ENCODE measurements at places on chromosomes 12 and 14.
A peak's percentile ranks its signal among the peaks of the same experiment; 100 is the strongest.

GRCh38 chr12:68138480-68138879, 21.1 kb downstream of the IFNG start:
- no peak for ATAC-seq

GRCh38 chr14:20798318-20798717, 4.3 kb downstream of the RNASE1 start:
- ATAC-seq, result no peak

GRCh38 chr12:49585477-49586459, 17.8 kb upstream of the MCRS1 start:
- no peak for ATAC-seq

- peak; percentile 84 for ATAC-seq
Measured at GRCh38 chr12:51721282-51721940, 127.1 kb downstream of the FIGNL2 start.

DNA sequence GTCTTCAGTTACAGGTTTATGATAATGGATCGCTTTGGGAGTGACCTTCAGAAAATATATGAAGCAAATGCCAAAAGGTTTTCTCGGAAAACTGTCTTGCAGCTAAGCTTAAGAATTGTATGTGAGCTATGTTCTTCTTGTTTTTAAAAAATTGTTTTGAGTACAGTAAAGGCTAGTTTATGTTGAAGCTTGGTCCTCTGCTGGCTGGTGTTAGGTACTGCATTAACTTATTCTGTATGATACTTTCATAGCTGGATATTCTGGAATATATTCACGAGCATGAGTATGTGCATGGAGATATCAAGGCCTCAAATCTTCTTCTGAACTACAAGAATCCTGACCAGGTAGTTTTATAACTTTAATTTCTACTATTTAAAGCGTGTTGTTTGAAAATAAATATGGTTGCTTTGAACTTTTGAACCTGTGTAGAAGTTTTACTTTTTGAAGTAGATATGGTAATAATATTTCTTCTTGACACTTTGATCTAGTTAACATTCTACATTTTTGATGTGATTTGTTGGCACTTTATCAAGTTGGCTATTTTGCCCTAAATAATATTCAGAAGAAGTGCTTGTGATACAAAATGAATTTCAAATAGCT, 55.7 kb downstream of the VRK1 start:
- peak; percentile 96 for ATAC-seq

DNA sequence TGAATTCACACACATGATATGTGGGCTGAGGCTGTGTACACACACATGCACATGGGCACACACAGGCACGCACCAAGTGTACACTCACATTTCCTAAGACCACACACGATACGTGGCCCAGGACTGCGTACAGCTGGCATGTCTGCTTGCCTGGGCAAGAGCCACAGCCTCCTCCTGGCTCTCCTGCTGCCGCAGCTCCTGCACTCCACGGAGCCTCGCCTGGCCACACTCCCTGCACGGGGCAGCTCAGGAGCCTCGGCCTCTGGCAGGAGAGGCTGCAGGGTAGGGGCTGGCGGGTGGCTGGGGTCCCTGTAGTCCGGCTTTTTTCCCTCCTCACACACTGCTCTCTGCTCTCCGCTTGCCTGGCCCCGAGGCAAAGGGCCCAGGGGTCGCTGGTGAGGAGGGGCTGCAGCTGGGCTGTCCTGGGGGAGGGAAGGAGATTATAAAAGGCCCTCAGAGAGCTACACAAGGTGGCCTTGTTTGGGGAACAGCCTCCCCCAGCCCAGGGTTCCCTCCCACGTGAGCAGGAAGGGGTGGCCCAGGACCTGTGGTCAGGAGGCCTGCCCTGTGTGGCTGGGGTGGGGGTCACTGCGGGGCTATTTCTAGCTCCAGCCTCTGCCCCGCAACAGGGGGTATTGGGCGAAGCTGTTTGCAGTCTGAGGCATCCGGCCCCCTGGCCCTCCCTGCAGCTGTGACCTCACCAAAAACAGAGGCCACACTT, 89.0 kb upstream of the SFSWAP start:
- no peak for ATAC-seq

- no peak for ATAC-seq
Measured at GRCh38 chr12:15038137-15038536, 65.3 kb downstream of the PDE6H start.

DNA sequence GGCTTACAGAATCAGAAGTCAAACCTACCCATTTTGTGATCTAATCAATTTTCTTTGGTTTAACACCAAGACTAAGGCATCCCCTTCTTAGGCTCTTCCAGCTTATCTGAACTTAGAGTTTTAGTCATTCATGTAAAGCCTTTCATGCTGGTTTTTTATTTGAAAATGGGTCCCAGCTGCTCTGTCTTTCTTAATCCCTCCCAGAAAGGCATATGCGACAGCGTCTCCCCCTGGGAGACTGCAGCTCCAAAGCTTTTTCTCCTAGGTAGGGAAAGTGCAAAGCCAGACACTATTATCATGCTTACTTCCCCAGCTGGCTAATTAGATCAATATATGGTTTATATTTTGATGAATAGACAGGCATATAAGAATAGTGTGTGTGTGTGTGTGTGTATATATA, 96.6 kb upstream of the E2F7 start:
- ATAC-seq, result no peak

- ATAC-seq, result peak; percentile 85
Measured at GRCh38 chr14:57871459-57872080, 5.7 kb upstream of the SLC35F4 start.
